ENCODE measurements at places on chromosomes 12 and 14.

DNA sequence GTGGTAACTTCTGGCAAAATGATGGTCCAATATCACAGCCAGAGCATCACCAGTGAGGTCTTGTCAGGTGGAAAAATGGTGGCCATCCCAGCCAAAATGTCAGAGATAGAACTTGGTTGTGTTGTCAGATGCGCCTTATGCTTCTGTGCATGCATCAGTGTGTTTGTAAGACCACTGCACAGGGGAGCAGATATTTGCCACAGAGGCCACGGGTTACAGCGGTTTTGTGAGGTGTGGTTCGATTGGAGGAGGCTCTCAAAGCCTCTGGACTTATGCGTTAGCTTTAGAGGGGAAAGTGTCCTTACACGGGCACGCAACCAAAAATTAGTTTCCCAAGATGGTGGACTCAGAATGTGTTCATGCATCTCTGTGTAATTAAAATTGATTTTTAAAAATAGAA lies 243.8 kb downstream of the ADGRD1 start:
- no peak for DNase-seq

- DNase-seq: peak; percentile 56
Observed at GRCh38 chr14:86038387-86039042, 508.6 kb downstream of the FLRT2 start.

GRCh38 chr14:54594537-54594936 lies 27.6 kb downstream of the SAMD4A start:
- no peak for DNase-seq

DNA sequence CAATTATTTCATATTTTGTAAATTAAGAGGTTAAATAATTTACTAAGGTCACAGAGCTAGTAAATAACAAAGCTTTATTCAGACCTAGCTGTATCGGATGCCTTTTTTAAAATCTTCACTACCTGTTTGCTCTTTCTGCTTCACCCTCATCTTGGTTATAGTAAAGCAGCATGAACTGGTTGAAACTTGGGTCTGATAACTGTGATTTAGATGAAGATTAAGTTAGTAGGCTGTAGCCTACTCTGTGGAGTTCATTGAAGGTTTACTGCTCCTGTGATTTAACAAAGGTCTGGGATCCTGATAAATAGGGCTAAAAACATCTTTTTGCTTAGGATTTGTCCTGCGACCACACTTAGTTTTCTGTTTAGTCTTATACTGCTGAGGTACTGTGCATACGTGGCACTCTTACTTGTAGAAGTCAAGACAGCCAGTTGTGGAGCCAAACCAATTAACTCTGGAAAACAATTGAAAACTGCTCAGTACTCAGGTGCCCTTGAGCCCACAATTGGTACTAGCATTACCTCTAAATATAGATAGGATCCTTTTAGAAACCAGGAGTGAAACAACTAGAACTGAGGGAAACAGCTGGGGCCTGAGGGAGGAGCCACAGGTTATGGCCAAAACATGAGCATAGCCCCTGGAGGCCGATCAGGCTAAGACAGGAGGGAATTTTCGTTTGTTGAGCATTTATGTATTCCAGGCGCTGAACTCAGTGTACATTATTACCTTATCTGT lies 2.3 kb downstream of the SPATS2 start:
- no peak for DNase-seq

DNA sequence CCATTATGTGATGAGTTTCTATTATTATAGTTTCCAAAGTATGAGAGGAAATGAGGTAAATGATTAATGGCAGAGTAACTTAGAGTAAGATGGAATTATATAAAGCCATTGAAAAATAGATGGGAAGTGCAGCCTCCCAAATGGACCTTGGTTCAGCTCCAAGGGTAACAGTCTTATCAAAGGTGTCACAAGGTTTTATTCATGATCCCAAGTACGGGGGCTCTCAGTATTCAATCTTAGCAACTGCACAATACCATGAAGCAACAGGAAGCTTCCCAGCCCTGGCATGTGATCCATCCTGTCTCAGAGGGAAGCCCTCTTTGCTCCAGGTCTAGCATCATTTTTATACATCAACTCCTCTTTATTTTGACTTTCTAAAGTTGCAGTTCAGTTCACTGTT lies 948.2 kb downstream of the GALC start:
- DNase-seq: no peak

- no peak for DNase-seq
Observed at GRCh38 chr12:52871291-52872039, 22.7 kb upstream of the KRT78 start.

DNA sequence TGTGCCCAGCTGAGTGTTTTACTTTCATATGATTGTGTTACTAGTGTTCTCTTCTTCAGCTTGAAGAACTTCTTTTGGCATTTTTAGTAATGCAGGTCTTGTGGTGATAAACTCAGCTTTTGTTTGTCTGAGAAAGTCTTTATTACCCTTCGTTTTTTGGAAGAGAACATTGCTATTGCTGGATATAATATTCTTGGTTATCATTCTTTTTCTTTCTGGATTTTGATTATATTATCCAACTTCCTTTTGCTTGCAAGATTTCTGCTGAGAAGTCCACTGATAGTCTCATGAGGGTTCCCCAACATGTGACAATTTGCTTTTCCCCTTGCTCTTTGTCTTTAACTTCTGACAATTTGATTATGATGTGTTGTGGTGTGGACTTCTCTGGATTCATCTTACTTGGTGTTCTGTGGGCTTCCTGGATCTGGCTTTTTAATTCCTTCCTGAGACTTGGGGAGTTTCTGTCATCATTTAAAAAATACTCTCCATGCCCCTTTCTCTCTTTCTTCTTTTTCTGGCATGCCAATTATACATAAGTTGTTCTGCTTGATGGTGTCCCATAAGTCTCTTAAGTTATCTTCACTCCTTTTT lies 416.8 kb downstream of the CCDC91 start:
- DNase-seq: no peak

- no peak for DNase-seq
Observed at GRCh38 chr12:3078086-3078820, 1.1 kb downstream of the TSPAN9 start.

DNA sequence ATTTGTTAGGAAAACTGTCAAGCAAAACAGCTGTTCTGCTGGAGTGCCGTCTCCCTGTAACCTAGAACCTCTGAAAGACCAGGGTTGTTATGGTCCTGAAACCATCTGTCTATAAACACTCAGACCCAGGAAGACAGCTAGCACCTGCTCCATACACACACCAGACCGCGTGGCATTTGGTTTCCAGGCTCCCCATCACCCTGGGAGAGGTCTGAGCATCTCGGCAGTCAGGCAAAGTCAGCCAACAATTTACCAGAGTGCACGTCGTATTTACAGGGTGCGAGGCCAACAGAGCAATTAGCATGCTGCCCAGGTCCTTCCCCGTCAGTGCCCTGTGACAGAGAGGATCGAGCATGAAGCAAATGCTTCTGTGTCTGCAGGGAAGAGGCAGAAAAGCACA lies 272.5 kb downstream of the SLC15A4 start:
- no peak for DNase-seq

DNA sequence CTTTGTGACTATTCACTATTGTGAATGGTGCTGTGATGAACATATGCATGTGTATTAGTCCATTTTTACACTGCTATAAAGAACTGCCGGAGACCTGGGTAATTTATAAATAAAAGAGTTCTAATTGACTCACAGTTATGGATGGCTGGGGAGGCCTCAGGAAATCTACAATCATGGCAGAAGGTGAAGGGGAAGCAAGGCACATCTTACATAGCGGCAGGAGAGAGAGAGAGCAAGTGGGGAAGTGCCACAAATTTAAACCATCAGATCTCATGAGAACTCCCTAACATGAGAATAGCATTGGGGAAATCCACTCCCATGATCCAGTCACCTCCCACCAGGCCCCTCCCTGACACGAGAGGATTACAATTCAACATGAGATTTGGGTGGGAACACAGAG lies 90.8 kb downstream of the ATP23 start:
- no peak for DNase-seq

DNA sequence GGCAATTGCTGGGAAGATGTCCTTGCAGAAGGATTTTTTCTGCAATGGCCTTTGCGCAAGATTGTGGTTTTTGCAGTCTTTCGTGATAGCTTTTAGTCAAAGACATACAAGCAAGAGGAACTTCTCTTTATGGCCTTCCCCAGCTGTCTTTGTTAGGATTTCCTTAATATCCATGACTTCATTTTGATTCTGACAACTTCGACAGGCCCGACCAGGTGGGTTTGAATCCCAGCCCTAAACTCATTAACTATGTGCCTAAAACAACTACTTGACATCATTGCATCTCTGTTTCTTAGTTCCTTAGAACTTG lies 13.3 kb upstream of the VRK1 start:
- DNase-seq: no peak

- no peak for DNase-seq
Observed at GRCh38 chr12:94898388-94898787, 105.1 kb downstream of the NDUFA12 start.

DNA sequence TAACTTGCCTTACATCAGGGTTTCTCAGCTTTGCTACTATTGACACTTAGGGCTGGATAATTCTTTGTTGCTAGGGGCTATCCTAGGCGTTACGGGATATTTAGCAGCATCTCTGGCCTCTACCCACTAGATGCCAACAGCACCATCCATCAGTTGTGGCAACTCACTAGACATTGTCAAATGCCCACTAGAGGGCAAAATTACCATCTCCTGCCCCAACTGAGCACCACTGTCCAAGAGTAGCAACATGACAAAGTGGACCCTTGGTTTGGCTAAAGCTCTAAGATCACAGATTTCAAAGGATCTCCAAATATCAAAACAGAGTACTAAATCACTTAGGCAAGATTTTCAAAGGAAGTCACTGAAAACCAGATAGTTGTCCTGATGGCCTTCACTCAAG lies 251.7 kb upstream of the TBX3 start:
- no peak for DNase-seq

Data from iPS DF 19.7 (cell line).